Left lung (tissue), 14 donors: ENCODE measurements at places on chromosomes 3 and 15.

- no peaks in the 10 kb centered on the region for H3K36me3 ChIP-seq
- no peak overlapping the region for H3K4me3 ChIP-seq
- H3K4me1 ChIP-seq, result no peaks in the 10 kb centered on the region
- no peak overlapping the region for H3K27ac ChIP-seq
- H3K27me3 ChIP-seq, result no peaks in the 10 kb centered on the region
- DNase-seq, result peak; percentile 31
These were observed 25.4 kb downstream of the ALS2CL start for GRCh38 chr3:46668116-46668515.

GRCh38 chr15:42737529-42738328, 801 bp upstream of the CDAN1 start:
- H3K36me3 ChIP-seq, result peaks cover 17% of the 10 kb centered on the region
- H3K4me1 ChIP-seq, result peaks cover 6% of the 10 kb centered on the region
- no peaks in the 10 kb centered on the region for H3K27me3 ChIP-seq
- peak overlapping the region; percentile 85 for H3K27ac ChIP-seq

DNA sequence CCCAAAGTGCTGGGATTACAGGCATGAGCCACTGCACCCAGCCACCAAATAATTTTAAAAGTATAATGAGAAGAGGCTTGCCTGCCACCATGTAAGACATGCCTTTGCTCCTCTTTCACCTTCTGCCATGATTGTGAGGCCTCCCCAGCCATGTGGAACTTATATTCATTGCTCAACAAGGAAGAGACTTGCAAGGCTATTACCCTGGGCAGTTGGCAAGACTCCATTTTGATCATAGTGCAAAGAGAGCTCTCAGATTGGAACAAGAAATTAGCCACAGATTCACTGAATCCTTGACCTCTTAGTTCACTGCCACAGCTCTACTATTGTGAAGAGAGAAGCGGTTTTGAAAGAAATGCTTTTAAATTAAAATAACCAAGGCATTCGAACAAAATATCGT, 6.1 kb downstream of the SCAP start:
- no peaks in the 10 kb centered on the region for H3K27me3 ChIP-seq
- no peak overlapping the region for H3K27ac ChIP-seq
- no peak for DNase-seq
- no peaks in the 10 kb centered on the region for H3K36me3 ChIP-seq
- no peak overlapping the region for H3K4me3 ChIP-seq

DNA sequence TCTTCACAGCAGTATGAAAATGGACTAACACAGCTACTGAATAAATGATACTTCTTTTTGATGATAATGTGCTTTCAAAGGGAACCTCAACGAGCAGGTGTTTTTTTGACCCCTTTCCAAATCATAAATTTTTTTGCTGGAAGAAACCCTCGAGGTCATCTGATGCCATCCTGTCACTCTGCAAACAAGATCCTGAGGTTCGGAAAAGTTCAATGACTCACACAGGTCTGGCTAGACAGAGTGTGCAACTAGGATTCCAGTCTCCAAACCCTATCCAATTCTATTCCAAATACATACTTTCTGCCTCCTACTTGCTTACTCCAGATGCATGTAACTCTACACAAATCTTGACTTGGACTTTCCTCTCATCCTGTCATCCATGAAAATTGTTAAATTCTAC, 124.7 kb downstream of the NEDD4 start:
- H3K4me3 ChIP-seq, result no peak overlapping the region
- no peaks in the 10 kb centered on the region for H3K4me1 ChIP-seq
- no peaks in the 10 kb centered on the region for H3K36me3 ChIP-seq

DNA sequence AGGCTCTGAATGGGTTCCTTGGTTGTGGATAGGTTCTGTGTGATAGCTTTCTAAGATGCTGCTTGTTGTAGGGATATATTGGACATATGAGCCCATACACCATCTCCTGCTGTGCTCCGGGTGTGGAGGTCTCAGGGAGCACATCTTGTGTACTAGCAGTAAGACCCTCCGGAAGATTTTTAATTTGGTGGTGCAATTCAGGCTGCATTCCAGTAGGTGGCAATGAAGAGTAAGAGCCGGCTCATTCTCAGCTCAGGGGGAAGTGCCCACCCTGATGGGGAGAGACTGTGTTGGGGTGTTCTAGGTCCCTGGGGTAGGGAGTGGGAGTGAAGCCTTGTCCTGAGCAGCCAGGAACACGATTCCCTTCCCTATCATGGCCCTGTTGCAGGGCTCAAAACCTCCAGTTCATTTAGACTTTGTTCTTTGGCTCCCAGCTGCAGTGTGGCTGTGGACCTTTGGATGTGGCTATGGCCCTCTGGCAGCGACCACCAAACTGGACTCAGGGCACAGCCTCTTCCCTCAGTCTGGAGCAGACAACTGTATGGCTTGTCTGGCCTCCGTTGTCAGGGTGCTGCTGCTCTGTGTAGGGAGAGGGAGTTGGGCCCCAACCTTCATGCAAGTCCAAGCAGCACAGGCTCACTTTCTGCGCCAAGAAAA, 104.7 kb downstream of the UNC13C start:
- H3K36me3 ChIP-seq, result no peaks in the 10 kb centered on the region
- no peak for DNase-seq
- H3K27ac ChIP-seq, result no peak overlapping the region
- no peaks in the 10 kb centered on the region for H3K4me1 ChIP-seq
- H3K4me3 ChIP-seq, result no peak overlapping the region

- H3K4me3 ChIP-seq, result no peak overlapping the region
- no peaks in the 10 kb centered on the region for H3K36me3 ChIP-seq
- no peak overlapping the region for H3K27ac ChIP-seq
- H3K27me3 ChIP-seq, result no peaks in the 10 kb centered on the region
- no peak for DNase-seq
These were observed 168.7 kb upstream of the STAC start for GRCh38 chr3:36211652-36211999.

DNA sequence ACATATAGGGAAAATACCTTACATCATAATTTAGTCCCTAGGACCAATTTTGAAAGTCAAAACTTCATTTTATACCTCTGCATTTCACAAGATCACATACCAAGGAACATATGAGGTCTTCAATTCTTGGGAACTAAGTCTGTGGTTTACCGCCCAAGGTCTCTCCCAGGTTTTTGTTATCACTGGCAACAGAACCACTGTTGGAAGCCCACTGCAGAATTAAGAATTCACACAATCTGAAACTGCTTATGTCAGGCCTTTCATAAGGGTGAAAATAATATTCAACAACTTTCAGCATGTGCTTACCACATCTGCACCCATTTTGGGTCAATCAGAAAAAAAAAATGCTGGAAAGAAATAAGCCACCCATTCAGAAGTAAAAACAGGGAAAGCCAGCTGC, 107.2 kb upstream of the MME start:
- H3K27ac ChIP-seq, result no peak overlapping the region
- H3K4me1 ChIP-seq, result peaks cover 15% of the 10 kb centered on the region
- DNase-seq, result no peak
- no peaks in the 10 kb centered on the region for H3K27me3 ChIP-seq
- H3K36me3 ChIP-seq, result no peaks in the 10 kb centered on the region
- H3K4me3 ChIP-seq, result no peak overlapping the region

DNA sequence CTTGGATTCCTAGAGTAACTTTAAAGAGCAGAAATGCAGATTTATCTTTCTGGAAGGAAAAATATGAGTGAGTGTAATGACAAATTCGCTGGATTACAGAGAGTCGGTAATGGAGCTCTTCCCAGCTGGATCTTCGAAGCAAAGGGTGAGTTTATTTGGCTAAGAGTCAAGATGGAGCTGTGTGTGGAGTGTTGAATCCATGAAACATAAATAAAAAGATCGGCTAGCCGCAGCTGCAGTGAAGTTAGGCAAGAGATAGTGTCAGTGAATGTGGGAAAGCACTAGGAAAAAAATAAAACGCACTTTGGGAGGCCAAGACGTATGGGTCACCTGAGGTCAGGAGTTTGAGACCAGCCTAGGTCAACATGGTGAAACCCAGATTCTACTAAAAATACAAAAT, 10.3 kb downstream of the NAALADL2 start:
- no peak overlapping the region for H3K27ac ChIP-seq
- H3K36me3 ChIP-seq, result no peaks in the 10 kb centered on the region
- no peaks in the 10 kb centered on the region for H3K4me1 ChIP-seq
- no peak overlapping the region for H3K4me3 ChIP-seq
- no peaks in the 10 kb centered on the region for H3K27me3 ChIP-seq

GRCh38 chr3:189493271-189493670, 137.9 kb upstream of the TP63 start:
- H3K4me3 ChIP-seq, result no peak overlapping the region
- H3K27me3 ChIP-seq, result no peaks in the 10 kb centered on the region
- H3K36me3 ChIP-seq, result no peaks in the 10 kb centered on the region
- H3K27ac ChIP-seq, result no peak overlapping the region
